ENCODE measurements at places on chromosomes 2 and 18.

DNA sequence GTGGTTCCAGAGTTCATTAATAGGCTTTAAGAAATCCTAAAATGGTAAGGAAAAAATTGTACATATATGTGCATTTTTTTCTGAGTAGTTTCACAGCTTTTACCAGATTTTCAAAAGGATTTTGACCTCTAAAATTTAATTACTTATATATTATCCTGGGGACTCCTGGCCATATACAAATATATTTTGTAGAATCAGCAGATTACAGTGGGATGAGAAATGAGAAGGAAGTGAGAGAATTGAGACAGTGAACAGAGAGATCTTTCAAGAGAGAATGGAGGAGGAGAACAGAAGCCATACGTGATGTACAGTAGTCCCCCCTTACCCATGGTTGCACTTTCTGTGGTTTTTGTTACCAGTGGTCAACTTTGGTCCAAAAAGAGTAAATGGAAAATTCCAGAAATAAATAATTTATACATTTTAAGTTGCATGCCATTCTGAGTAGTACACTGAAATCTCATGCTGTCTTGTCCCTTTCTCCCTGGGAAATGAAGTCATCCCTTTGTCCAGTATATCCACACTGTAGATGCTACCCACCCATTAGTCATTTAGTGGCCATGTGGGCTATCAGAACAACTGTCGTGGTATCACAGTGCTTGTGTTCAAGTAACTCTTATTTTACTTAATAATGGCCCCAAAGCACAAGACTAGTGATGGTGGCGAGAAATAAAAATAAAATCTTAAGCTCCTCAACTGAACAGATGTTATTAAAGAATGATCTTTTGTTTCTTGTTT lies 130.4 kb upstream of the MYO3B start:
- DNase-seq = no peak

DNA sequence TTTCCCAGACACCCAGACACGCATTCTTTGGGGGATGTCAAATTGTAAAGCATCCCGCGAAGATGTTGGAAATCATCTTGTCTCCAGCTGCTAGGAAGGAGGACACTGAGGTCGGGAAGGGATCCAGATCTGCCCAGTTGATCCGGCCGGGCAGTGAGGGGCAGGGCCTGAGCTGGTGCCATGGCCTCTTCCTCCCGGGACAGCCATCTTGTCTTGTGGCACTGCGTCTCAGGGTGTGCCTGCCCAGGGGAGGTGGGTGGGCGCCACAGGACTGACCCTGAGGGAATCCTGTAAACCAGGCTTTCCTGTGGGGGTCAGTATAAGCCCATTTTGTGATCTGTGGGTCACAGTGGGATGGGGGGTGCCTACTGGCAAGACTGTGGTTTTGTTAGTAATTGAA lies 10.1 kb downstream of the TRAF3IP1 start:
- DNase-seq = no peak

GRCh38 chr2:106307860-106308259 lies 113.8 kb upstream of the UXS1 start:
- no peak for DNase-seq

DNA sequence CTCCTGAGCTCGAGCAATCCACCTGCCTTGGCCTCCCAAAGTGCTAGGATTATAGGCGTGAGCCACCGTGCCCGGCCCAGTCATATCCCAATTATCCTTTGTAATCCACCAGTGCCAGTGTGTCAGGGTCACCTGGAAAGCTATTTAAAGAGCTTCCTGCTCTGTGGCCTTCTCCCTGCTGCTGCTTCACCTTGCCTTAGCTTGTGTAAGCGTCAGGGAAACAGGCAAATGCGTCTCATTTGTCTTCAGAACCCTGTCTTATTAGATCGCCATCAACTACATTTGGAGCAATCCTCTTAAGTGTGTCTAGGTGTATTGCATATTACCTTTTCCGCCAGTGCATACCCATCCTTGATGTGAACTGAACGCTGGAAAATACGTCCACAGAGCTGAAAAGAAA lies 10.2 kb downstream of the KIF5C start:
- DNase-seq = no peak

DNA sequence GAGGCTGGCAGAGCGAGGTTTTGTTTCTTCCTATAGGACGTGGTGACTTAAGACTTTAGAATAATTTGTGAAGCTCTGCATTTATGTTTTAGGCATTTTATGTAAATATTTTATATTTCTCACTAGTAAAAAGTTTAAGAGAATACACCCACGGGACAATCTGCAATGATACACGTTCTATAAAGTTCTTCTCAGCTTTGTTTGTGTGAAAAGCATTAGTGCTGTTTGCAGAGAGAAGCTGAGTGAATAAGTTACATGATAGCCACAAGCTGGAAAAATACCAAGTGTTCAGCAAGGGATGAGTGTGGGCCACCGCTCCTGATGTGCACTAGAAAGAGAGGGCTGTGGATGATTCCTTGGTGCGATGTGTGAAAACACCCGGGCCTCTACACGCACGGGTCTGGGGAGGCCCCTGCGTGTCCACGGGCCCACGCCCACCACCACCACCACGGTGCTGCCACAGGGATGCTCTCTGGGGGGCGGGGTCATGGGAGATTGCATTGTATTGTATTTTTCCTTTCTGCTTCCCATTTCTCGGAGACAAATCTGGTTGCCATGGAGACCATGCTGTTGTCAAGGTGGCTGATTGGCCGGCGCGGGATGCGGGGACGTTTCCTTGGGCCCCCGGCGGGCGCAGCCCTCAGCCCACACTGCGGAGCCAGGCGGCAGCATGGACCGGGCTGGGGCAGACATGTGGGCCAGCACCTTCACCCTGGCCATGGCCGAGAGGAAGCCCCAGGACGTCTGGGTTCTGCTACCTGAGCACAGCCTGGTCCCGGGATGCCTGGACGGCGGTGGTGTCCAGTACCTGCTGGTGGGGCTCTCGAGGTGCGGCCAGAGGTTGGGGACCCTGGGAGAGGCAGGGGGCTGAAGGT lies at the start of gene RTP5:
RTP5 (plus strand) TSS at position 643 of the 875 bp plus-strand sequence; CDS start at position 671, 28 bp downstream.
- no peak for DNase-seq

- no peak for DNase-seq
These were observed 71.4 kb upstream of the ZNF385B start for GRCh38 chr2:179932786-179933185.

DNA sequence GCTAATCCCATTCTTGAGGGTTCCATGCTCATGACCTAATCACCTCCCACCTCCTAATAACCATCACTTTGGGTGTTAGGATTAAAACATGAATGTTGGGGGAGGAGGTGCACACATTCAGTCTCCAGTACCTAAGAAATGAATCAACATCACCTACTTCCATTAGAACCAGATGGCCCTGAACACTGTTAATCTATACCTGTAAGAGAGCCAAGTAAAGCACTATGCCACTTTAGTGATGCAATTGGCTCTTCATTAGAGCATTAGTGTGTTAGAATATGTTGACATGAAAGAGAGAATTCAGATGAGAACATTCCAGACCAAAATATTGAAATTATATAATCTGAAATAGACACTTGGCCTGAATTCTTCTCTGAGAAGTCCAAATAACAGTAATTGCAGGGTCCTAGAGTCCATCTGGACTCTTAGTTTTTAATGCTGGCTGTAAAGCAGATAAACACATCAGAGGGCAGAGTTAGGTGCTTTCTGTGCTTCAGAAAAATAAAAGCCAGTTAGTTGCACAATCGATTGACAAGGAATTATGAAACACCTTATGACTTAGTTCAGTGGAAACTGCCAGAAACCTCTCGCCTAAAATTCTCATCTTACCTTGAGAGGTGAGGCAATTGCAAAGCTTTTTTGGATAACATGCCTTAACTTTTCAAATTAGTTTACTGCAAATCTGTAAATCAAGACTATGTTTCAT lies 923.7 kb downstream of the SLC4A3 start:
- DNase-seq = no peak

- no peak for DNase-seq
These were observed 55.9 kb downstream of the COPS8 start for GRCh38 chr2:237141571-237142051.

GRCh38 chr2:26805241-26805676 lies 19.4 kb downstream of the CENPA start:
- peak; percentile 75 for DNase-seq

DNA sequence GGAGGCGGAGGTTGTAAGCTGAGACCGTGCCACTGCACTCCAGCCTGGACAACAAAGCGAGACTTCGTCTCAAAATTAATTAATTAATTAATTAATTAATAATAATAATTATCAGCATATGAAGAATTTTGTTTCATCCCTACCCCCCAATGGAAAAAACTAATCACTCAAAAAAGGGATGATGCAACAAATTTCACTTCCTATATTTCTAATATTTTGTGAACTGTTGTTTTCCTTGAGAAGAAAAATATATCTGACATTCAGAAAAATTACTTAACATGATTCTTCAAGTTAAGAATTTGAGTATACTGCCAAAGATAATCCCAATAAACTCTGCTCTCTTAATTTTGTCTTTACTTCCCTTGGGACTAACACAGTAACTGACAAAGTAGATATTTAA lies 28.1 kb downstream of the EXOC6B start:
- DNase-seq = no peak

DNA sequence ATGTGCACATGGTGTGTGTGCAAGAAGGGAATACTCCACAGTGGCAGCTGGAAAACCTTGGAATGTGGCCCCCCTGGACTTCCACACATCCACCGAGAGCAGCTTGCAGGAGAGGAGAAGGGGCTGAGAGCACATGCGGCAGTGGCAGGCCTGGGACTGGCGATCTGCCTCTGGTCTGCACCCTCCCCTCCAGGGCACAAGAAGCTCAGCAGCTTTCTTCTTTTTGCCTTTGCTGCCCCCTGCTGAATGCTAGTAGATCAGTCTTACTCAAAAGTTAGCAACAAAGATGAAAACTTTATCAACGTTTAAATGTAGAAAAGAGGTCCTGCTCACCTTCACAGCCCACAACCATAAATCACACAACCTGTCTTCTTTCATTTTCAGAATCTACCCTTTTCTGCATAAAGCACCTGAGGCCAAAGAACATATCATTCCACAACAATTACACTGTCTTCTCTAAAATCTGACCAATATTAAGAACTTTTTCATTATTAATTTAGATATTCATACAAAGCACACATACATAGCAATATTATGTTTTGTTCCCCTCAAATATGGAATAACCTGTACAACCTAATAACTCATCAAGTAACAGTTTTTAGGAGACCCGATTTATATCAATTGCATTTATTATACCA lies 34.6 kb downstream of the TGFBRAP1 start:
- DNase-seq = peak; percentile 71

GRCh38 chr2:159410276-159410675 lies 123.8 kb upstream of the WDSUB1 start:
- no peak for DNase-seq

DNA sequence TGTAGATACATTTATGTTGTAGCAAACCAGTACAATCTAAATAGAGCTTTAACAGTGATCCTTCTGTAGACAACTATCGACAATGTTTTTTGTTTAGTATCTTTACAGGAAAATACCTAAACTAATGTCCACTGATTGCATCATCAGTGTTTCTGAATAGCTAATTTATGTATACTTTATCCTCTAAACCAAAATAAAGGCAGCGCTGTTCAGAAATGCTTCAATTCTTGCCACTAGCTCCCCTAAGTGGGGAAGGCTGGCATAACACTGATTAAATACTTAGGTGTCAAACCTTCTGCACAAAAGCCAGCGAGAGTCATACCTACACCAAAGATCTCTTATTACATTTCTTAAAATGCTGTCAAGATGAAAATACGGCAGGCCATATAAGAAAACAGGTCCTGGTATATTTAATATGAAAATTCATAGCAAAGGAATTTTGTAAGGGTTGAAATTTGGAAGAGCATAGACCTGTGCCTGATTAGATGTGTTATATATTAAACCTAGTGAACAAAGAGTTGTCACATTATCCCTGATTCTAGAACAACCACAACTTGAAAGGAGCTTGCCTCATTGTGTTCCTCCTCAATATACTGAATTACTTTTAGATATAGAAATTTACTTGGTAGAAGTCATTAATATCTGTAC lies 1693.4 kb upstream of the SLC39A10 start:
- peak; percentile 15 for DNase-seq

GRCh38 chr2:85429213-85429923 lies 10.9 kb downstream of the SH2D6 start:
- no peak for DNase-seq

GRCh38 chr2:177552422-177553175 lies 160.0 kb downstream of the AGPS start:
- DNase-seq = peak; percentile 93

DNA sequence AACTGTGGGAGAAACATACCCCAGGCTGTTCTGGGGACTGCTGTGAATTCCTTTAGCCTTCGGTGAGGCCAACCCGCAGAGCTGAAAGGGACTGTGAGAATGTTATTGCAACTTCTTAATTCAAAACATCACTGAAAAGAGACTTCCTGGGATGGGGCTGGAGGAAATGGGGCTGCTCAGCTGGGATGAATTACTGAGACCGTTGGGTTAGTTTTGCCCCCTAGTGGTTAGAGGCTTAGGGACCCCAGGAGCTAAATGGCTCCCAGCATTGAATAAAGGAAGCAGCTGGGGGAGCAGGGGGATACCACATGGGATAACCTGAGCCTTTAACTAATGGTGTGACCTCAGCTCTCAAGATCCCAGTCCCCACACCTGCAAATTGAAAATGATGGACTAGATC lies 941.1 kb upstream of the FANCL start:
- no peak for DNase-seq

GRCh38 chr2:28752631-28753376 lies 1.2 kb downstream of the PPP1CB start:
- DNase-seq = peak; percentile 16

DNA sequence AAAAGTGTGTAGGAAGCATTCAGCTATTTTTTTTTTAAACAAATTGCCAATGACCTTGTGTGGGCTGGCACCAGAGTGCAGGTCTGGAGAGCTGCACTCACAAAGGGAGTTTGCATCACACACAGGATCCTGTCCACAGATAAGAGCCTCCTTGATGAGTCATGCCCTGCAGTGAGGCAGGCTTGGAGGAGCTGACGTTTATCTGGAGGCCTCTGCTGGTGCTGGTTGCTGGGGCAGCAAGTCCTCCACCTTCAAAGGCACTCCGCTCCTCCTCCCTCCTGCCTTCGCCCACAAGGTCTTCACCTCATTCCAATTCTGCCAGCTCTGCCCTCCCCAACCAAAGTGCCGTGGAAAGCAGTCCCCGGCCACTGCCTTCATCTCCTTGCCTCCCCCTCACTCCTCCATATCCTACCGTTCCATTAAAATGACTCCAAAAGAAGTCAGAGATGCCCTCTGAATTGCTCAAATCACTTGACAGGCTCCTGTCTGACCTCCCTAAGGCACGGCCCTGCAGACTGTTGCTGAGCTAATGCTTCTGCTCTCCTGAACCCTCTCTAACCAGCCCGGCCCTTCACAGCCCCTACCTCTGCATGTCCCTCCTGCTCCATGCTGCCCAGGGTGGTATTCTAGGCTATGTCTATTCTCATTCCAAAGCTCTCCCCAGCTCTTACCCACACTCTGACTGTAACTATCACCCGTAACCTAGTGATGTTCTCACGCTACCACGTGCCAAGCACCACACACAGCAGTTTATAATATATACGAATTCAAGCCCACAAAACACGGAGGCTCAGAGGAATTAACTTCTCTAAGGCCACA lies 30.9 kb downstream of the LONRF2 start:
- DNase-seq = peak; percentile 98

DNA sequence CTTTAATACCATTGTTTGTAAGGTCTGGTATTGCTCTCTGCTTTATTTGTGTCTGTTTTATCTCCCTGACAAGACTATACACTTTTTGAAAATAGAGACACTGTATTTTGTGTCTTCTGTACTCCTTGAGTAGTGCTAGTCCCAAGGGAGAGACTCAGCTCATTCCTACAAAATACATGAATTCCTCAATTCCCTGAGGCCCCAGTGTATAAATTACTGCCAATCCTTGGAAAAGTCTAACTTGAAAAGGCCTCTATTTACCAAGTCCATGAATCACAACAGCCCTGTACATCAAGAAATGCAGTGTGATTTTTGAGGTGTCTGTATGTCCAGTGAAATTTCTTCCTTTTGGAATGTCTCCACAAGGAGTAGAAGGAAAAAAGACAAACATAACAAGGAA lies 34.9 kb upstream of the NEDD4L start:
- DNase-seq = no peak

All from Caki2 (cell line).